Glutamatergic neuron (in vitro differentiated cells): ENCODE measurements at places on chromosomes 7 and 10. TPM values are rescaled to one million over a fixed set of nuclear protein-coding genes. Genes with fewer than 3 reads are reported as not detected.

GRCh38 chr7:149570784-149571183 lies 73.2 kb upstream of the ZNF746 start:
- H3K27ac ChIP-seq: no peak overlapping the region
- H3K36me3 ChIP-seq: peaks cover 43% of the 10 kb centered on the region
- no peak overlapping the region for H3K4me3 ChIP-seq
- peaks cover 3% of the 10 kb centered on the region for H3K27me3 ChIP-seq
- no peak for DNase-seq

ADRA2A gene
- total RNA-seq: 0.32 TPM

DNA sequence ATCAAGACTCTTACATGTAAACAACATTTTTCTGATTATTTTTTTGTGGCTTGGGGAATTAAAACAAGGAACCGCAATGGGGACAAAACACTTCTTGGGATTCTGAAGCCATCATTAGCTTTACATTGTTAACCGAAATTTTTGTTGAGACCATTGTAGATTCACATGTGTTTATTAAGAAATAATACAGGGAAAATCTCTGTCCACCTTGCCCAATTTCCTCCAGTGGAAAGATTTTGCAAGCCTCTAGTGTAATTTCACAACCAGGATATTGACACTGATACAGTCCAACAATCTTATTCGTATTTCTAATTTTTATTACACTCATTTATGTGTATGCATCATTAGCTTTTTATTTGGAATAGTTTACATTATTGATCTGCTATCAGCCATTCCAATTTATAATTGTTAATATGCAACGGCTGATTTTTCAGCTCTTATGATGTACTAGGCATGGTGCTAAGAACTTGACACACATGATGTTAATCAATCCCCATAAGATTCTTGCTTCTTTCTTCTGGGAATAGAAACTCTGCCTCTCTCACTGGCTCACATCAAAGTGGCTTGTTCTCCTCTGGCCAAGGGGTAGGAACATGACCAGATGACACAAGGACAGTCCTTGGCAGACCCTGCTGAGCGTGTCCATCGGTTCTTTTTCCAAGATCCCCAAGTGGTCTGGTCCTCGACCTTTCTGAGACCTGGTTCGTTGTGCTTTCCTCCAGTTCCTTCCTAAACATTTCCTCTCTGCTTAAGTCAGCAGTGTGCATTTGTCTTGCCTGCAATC lies 137.6 kb downstream of the ADAM12 start:
- peaks cover 20% of the 10 kb centered on the region for H3K36me3 ChIP-seq
- H3K4me3 ChIP-seq: no peak overlapping the region
- H3K4me1 ChIP-seq: peaks cover 9% of the 10 kb centered on the region
- H3K27ac ChIP-seq: peak overlapping the region; percentile 8
- peaks cover 13% of the 10 kb centered on the region for H3K27me3 ChIP-seq
- no peak for DNase-seq

SUFU gene
- 19.9 TPM for total RNA-seq

DNA sequence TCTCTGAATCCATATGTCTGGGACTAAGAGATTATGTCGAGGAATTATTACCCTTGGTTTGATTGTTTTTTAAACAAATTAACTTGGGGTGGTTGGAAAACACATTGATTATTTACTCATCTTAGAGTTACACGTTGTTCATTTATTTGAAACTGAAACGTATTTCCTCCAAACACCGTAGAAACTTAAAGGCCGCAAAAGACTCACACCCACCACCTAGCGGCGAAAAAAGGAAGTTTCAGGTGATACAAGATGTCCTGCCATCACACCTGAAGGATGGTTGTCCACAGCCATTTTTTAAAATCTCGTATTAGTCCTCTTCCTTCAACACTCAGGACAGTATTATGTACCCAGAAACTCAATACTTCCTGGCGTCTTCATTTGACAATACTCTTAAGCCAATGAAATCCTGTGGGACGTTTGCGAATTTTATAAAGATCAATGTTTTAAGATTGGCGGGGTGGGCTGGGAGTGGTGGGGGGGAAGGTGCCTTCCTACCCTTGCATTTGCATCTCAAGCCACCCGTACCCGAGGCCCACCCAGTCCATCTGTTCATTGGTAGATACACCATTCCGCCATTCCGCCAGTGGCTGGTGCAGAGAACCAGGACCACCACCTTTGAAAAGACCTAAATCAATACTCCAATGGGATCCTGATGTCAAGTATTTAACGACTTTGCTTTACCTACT lies 1.4 kb upstream of the LCOR start:
- peaks cover 6% of the 10 kb centered on the region for H3K4me1 ChIP-seq
- no peaks in the 10 kb centered on the region for H3K36me3 ChIP-seq
- H3K27ac ChIP-seq: no peak overlapping the region
